Tongue (tissue), 3 donors: ENCODE measurements at places on chromosomes 1 and 21. TPM values are rescaled to one million over a fixed set of nuclear protein-coding genes. Genes with fewer than 3 reads are reported as not detected.

The FCMR gene
- 4.4 TPM for total RNA-seq

The NCF2 gene
- total RNA-seq, result 9.2 TPM

The DDOST gene
- 124 TPM for total RNA-seq

The PDZK1 gene
- total RNA-seq, result not detected

The FCGR2B gene
- total RNA-seq, result 1.6 TPM

The MAP3K21 gene
- 1.4 TPM for total RNA-seq

The HTR6 gene
- not detected for total RNA-seq

The AMY1A gene
- total RNA-seq, result not detected

The SLFNL1 gene
- total RNA-seq, result 1.1 TPM

DNA sequence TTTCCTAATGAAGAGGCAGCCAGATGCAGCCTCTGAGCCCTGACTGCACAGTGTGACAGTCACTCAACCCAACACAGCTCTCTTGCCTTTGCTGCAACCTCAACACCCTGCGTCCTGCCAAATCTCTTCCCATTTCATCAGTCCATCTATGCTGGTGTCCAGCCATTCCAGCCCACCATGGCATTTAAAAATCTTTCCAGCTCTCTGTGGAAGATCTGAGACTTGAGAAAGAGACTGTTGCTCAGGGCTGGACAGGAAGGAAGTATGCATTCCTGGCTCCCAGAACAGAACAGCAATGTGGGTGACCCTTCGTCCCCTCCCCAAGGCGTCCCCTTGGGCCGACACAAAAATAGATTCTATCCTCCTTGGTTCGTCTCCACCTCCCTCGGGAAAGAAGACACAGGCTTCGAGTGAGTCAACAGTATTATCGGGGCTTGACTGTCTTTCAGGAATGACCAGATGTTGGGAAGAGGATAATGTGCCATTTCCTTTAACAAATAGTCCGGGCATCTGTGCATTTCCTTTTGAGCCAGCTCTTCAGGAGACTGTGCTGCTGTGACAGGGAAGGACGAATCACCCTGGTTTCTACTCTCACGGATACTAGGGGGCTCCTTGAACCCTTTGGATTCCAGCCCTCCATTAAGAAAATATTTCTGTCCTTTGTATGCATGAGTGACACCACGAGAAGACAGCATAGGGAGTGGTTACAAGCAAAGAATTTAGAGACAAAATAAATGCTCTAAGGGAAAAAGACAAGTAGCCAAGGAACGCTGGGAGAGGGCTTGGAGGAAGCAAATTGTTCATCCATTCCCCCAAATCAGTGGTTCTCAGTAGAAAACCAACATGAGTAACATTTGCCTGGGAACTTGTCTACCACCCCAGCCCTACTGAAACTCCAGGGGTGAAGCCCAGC is 111.4 kb upstream of the CDC42BPA start:
- DNase-seq, result no peak

DNA sequence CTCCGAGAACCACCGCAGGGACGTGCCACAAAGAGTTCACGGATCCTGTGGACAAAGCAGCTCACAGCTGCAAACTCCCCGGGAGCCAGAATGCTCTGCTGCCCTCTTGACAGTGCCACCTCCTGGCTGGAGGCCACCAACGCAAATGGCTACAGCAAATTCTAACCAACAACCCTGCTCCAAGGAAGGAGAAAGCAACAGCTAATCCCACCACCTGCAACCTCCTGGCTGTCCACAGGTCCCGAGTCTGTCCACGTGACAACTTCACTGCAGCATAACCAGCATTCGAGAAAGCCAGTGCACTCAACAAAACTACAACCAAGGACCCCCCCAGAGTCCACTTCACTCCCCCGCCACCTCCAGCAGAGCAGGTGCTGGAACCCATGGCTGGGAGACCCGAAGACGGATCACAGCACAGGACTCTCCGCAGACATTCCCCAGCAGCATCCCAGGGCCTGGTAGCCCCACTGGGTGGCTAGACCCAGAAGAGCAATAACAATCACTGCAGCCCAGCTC is 17.3 kb downstream of the POFUT2 start:
- no peak for DNase-seq

GRCh38 chr1:150554086-150554452 is 4.9 kb downstream of the ADAMTSL4 start:
- no peak for DNase-seq

DNA sequence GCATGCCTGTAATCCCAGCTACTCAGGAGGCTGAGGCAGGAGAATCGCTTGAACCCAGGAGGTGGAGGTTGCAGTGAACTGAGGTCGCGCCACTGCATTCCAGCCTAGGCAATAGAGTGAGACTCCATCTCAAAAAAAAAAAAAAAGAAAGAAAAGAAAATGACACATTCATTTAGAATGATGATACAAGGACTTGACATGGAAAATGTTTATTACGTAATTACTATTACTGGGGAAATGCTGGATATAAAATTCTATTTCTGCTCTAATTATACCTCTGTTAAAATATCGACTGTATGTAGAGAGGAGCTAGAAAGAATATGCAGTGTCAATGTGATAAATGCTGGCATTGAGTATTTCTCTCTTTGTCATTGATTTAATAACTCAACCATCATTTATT is 54.7 kb upstream of the CTPS1 start:
- DNase-seq, result no peak

DNA sequence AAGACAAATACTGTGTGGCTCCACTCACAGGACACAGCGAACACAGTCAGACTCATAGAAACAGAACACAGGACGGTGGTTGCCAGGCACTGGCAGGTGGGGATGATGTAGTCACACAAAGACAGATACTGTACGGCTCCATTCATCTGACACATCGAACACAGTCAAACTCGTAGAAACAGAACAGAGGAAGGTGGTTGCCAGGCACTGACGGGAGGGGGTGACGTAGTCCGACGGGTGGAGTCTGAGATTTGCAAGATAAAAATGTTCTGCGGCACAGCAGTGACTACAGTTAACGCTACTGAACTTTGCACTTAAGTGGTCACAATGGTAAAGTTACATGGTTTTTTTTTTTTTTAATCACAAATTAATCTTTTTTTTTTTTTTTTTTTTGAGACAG is 18.7 kb downstream of the C21orf58 start:
- no peak for DNase-seq

DNA sequence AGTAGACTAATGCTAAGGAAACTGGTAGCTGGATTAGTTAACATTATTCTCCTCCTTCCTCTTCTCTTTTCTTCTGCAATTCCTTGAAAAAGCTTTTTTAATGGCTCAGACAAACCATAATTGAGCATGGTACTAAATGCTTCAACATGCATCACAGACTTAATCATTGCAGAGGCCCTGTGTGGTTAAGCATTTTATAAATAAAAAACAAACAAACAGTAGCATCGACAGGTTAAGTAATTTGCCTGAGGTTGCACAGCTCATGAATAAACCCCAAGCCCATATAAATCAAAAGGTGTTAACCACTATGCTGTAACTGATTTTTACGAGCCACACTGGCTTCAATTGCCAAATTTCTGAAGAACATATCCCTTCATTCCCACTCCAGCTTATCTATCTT is 462.1 kb downstream of the LMO4 start:
- DNase-seq, result no peak

GRCh38 chr1:214719207-214719606 is 116.2 kb downstream of the CENPF start:
- DNase-seq, result no peak

DNA sequence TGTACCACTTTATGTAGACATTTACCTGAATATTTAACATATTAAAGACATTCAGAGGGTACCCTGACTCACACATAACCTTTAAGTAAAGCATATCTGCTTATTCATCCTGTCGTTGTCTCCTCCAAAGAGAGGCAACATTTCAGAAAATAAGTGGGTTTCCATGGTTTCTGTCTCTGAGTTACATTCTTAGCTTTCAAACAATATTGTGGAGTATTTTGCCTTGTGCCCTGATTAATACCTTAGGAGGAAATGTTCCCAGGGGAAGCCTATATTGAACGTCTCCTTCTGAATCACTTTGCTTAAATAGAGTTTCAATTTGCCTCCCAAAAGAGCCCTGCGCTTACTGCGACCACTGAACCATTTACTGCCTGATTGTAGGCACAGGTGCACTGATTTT is 26.1 kb downstream of the PALMD start:
- DNase-seq, result no peak

- no peak for DNase-seq
These were observed 73.2 kb downstream of the LRRC8C start for GRCh38 chr1:89705901-89706699.

GRCh38 chr1:44423591-44424537 is 18.8 kb downstream of the RNF220 start:
- DNase-seq, result peak; percentile 69

DNA sequence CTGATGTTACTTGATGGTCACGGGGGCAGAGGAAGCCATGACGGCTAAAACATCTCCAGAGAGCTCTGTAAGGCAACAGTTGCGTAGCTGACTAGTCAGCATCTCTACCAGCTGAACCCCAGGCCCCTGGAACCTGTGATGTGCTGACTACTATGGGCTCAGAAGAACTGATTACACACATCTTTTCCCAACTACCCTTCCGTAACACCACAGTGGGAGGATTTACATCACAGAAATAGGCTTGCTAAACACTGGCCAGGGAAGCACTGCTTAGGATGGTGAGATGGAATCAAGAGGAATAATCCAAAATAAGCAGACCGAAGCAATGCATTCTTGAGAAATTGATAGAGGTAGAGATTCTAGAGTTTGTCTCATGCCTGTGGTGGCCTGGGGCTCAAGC is 122.5 kb downstream of the SMYD2 start:
- no peak for DNase-seq

DNA sequence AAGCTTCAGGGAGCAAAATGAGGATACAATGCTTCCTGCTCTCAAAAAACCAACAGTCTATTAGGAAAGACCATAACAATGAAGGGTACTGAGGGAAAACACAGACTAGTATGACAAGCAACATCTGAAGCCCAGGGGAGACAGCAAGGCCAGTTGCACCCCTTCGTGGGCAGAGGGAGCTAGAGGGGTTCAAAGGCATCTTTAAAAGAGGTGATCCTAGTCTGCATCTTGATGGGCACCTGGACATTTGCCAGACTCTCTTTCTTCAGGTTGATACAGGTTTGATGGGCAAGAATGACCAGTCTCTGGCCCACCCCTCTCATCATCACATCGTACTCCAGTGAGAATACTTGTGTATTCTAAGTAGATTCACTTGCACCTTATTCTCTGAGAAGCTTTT is 177.7 kb downstream of the VAV3 start:
- DNase-seq, result no peak

GRCh38 chr21:42063191-42063570 is 7.9 kb upstream of the UMODL1 start:
- DNase-seq, result no peak

- DNase-seq, result peak; percentile 79
These were observed 21.8 kb upstream of the SRP9 start for GRCh38 chr1:225755671-225756319.

DNA sequence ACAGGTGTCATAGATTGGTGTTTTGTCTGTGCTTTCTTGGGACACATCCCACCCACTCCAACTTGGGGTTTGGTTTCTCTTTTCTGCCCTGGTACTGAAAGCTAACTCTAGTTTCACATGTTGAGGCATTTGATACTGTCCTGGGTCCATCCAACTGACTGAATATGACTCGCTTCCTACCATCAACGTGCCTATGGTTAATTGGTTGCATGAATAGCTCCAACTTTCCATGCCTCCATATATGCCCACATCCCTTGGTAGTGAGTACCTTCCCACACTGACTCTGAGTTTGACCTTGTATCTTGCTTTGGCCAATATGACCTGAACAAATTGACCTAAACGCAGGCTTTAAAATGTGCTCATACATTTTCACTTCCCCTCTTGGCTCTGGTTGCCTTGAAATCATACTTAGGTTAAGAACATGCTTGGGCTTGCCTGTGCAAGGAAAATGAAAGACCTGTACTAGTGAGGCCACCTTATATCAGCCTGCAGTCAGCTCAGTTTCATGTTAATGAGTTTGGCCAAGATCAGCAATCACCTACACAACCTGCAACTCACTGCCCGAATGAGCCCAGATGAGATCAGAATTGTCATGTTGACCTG is 81.0 kb upstream of the KCNK2 start:
- DNase-seq, result no peak

- DNase-seq, result no peak
These were observed 33.5 kb downstream of the ADGRL2 start for GRCh38 chr1:81834268-81834667.

- DNase-seq, result no peak
These were observed 2.4 kb downstream of the PGLYRP4 start for GRCh38 chr1:153346077-153346723.

- DNase-seq, result peak; percentile 35
These were observed 107.5 kb downstream of the ODF2L start for GRCh38 chr1:86288586-86289147.

DNA sequence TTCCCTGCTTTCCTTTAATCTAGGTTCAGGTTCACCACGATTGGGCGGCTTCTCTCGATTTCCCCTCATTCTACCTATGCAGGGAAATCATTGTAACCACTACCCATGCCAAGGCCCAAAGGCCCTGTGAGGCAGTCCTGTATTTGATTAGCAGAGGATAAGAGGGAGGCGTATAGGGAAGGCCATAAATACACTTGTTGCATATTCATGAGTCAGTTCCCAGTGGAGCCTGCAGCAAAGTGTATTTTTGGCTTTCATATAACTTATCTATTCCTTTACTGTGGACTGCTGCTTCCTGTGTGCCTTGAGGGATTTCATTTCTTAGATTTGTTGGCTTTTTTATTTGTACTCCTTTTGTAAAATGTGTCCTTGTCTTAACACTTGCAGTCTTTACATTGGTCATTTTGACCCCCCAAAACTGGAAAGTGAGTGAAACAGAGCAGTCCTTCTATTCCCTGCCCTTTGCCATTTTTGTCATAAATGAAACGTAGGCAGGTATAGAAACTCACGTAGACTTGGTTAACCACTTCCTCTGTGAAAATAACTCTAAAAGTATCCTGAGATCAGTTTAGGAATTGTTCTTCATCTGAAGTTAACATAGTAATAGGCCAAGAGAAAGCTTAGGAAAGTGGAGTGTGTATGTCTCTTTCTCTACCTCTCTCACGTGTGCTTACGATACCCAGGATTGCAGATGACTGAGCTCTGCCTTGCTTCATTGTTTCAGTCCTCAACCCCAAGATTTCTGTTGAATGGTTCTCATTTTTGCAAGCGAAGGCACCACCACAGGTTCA is 19.6 kb upstream of the KCNQ4 start:
- DNase-seq, result no peak

- DNase-seq, result no peak
These were observed 423.7 kb downstream of the SMYD3 start for GRCh38 chr1:246083416-246083815.

GRCh38 chr1:147077081-147077480 is 95.2 kb downstream of the PRKAB2 start:
- DNase-seq, result no peak

DNA sequence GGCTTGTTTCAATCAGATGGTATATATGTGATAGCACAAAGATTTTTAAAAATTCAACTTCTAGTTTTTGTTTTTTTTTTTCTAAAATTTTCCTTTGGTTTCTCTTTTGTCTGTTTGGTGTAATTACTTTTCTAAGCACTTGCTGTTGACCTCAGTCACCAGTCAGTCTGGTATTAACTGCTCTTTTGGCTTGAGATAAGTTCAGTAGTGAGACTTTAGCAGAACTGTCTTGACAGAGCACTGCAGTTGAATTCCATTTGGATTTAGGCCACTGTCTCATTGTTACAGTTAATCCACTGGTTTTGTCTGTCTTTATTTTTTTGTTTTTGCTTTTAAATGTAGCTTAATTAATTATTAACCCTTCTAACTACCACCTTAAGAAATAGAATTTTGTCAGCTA is 36.2 kb downstream of the OSBPL9 start:
- DNase-seq, result no peak

- peak; percentile 81 for DNase-seq
These were observed at the start of gene NPPA for GRCh38 chr1:11847667-11848372. Gene NPPA (minus strand): TSS chr1:11847783. CDS start chr1:11847684, 99 bp downstream.

- DNase-seq, result no peak
These were observed 7.5 kb upstream of the KCNJ15 start for GRCh38 chr21:38249256-38249655.

- DNase-seq, result no peak
These were observed 21.7 kb downstream of the ECE1 start for GRCh38 chr1:21268281-21269239.
